ENCODE measurements at places on chromosomes 16 and 17.

- no peak for DNase-seq
Measured at GRCh38 chr17:78228176-78228575, 3.3 kb upstream of the TMEM235 start.

GRCh38 chr17:82108496-82108945 is 10.5 kb upstream of the FASN start:
- no peak for DNase-seq

DNA sequence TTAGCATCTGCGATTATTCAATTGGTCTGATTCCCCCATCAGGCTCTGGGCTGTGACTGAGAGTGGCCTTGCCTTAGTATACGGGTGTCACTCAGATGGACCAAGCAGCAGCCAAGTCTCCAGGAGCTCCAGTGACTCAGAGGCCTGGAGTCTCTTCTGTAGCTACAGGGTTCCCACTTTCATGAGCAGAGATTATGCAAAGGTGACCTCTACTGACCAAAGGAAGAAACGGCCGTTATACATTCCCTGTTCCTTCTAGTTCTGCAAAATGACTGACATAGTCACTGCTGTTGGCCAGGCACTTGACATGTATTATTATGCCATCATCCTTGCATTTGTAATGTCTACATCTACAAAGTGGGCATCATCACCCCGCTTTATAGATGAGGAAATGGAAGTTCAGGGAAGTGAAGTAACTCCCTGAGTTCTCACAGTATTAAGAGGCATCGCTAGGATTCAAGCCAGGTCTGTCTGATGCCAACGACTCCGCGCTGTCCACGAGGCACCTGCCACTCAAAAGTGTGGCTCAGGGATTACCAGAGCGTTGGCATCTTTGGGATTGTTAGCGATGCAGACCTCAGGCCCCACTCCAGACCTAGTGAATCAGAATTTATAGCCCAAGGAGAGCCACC is 23.3 kb downstream of the SLC38A7 start:
- peak; percentile 36 for DNase-seq

DNA sequence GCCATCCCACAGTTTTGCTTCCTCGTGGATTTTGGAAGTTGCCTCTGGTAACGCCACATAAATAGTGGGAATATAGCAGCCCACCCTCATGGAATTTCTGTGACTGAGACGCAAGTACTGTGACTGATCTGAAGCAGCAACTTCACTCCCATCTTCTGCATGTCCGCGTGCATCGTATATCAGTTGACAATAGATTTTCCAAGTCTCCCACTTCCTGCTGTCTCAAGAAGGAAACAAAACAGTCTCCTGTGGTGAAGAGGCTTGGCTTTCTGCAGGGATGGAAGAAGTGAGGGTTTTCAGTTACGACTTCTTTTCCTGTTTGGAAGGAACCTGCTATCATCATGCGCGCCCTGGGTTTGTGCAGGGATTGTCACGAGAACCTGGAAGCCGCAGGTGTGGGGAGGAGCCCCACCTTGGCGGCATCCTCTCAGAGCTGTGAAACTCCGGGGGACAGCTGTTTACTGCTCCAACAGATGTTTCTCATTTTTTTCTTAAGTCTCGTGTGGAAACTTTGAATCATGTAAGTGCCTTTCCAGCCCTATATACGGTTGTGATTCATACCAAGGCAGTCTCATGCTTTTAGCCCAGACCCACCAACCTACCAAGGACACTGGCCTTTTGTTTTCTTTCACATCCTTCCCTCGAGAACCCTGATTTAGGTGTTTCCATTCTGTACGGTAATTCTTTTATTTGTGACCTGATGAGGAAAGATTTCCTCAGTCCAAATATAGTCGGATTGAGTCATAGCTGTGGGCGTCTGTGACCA is 57.5 kb downstream of the WIPI1 start:
- no peak for DNase-seq

DNA sequence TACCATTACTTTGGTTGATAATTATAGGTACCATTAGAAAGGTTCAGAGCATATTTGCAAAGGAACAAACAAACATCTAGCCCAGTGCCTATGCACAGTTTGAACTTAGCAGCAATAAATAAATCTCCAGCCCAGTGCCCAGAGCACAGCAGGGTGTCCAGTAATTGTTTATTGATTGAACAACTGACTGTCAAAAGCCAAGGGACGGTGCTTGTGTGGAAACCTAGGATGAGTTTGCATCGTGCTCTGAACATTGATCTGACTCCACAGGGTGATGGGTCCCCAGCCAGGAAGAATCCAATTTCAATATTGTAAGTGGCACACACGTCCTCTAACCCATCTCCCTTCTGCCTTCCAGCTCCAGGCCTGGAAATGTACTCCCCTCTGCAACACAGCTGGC is 625.5 kb upstream of the C16orf82 start:
- no peak for DNase-seq
